Fibroblast of skin of back (primary cell): ENCODE measurements at places on chromosomes 5 and 9.

DNA sequence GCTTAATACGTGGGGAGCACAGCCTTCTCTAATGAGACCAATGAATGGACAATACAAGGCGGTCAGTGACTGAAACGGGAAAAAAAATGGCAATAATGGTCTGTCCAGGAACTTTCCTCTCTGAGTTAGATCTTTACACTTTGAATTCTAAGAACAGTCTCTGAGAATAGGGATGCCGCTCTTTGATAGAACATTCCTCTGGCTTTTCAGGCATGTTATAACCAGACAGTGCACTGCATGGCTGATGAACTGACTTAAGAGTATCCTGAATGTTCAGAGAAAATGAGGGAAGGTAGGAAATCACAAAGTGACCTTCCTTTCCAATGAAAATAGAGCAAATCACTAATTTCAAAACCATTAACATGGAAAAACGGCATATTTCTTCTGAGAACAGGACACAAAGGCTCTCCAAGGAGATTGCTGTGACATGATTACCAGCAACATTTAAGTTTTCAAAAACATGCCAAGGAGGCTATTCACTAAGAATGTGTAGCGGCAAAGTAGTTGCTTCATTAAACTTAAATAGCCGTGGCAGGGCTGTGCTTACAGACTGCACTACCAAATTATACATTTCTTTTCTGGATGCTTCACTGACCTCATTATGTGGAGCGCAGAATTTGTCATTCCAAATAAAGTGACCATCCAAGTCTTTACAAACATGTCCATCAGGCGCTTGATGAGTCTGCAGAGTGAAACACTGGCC is 105.9 kb downstream of the MARCHF3 start:
- no peak for DNase-seq

DNA sequence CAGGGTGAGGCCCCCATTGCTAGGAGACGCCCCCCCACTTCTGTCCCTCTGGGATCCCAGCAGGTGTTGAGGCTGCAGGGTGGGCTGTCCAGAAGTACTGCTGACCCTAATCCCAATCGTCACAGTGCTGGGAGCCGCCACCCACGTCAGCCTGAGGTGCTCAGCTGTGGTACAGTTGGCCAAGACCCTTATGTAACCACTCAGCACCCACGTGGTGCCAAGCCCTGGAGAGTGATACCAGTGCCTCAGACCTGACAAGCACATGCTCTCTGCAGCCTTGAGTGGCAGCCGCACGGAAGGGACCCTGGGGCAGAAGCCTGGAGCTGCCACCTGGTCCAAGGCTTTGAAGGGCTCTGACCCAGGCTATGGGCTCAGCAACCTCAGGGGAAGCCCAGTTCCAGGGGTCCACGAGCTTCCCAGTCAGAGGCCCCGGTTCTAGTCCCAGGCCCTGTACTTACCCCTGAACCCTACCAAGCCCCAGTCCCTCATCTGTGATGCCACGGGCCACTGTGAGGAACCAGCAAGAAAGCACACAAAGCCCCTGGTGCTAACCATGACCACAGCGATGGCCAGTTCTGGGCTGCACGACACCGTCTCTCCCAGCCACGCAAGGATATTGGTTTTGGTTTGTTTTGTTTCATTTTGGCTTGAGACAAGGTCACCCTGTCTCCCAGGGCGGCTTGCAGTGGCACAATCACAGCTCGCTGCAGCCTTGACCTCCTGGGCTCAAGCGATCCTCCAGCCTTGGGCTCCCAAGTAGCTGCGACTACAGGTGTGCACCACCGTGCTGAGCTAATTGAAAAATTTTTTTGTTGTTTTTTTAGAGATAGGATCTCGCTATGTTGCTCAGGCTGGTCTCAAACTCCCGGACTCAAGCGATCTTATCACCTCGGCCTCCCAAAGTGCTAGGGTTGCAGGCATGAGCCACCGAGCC is 50.7 kb downstream of the DBH start:
- no peak for DNase-seq

DNA sequence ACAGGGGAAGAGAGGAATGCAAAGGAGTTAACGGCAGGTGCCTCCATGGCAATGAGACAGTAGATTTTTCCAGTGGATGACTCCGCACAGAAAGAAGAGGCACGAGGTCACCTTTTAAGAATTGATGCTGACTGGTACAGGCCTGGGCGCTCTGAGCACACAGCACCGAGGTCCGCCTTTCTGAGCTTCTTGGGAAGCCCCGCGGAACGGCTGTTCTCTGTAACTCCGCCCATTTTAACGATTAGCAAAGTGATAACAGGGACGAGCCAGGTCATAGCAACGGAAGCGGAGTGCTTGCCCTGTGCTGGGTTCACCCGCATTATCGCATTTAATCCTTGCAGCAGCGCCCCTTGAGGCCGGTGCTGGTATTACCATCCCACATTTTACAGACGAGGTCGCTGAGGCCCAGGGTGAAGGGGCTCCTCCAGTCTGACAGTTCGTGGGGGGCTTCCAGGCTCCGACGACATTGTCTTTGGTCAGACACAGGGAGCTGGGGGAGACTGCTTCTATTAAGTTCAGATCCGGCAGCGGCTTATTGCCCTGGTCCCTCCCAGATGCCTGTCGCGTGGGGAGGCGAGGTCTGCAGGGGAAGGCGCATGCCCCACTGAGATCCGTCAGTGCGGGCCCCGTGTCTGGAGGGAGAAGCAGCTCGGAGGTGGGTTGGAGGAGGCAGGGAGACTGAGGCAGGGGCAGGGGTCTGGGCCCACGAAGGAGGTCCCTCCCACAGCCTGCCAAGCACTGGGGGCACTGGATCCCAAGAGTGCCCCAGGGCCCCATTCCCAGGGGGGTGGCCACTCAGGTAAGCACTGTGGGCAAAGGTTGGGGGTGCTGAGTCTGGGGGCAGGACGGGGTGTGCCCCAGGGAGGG is 22.3 kb upstream of the HMCN2 start:
- DNase-seq = peak; percentile 41

DNA sequence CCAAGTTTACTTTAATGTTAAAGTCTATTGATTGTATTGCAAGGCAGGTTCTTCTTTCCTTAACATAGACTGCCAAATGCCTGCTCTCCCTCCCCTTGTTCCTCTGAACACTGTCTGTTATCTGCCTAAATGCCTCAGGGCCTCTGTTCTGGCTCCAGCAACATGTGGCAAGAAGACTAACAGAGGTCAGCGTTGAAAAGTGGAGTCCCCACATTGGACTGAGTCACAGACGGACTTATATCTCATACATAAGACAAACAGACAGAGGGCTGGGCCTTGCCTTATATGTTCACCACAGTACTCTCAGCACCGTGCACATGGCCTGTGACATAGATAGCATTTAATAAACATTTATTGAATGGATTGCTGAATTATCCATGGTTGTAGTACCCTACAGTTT is 91.4 kb downstream of the TSSK1B start:
- DNase-seq = no peak

GRCh38 chr9:69895185-69895584 is 74.6 kb downstream of the CFAP95 start:
- no peak for DNase-seq

DNA sequence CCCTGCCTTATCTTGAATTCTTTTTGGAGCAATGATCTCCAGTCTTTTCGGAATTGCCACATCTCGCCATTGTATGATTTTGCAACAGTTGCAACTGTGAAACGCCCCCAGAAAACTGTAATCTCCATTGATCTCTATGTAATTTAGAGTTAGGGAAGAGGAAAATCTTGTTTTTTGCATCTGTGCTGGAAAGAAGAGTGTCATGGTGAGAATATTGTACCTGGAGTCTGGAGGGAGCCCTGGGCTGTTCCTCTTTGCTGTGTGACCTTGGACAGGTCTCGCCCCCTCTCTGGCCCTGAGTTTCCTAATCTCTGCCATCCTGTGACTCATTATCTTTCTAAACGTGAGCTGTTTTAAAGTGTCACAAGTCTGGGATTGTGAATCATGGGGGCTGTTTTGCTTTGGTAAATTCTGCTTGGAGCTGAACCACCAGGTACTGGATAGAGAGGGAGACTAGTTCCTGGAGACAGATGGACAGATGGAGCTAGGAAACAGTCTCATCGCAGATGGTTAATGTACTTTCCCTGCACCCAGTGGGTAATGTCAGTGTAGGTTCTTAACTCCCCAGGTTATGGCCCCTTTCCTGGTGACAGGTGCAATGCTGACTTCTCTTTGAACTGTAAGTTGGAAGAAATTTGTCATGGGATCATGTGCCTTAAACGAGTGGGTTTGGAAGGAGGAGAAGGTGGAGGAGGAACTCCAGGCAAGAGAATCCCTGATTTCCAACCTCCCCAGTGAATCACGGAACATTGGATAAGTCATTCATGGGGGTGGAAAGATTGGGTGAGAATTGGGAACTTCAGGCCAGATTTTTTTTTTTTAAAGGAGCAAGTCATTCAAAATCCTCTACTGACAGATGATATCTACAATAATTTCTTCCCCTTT is 19.6 kb downstream of the PPARGC1B start:
- DNase-seq = no peak

GRCh38 chr5:61366497-61367240 is 34.6 kb downstream of the ZSWIM6 start:
- no peak for DNase-seq

DNA sequence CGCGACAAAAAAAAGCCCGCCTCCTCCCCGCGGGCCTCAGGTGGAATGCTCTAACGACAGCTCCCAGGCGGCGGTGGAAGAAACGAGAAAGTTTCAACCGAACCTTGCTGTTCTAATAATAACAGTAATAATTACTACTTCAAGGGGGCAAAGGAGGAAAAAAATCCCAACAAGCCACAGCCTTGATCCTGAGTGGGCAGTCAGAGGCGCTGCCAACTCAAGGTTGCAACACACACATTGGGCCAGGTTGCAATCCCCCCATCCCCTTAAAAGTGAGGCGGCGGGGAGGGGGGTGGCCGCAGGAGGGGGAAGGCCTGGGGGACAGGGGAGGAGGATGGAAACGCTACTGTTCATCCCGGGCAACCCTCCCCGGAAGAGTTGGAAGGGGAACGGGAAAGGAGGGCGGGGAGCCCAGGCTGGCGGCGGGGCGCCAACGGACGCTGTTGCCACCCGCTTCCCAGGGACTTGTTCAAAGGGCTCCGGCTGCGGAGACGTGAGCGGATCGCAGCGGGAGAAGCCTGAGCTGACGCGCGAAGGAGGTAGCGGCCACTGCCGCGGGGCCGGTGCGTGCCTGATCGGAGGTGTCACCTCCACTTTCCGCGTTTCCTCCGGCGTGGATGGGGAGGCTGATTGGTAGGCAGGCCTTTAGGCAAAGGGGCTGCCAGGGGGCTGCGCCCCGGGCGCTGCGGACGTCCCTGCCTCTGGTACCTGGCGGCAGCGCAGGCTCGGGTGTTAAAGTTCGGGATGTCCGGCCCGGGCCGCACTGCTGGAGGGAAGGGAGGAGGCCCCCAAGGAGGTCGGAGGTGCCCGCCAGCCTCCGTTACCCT is 647 bp downstream of the SMARCA2 start:
- DNase-seq = peak; percentile 41

- no peak for DNase-seq
Observed at GRCh38 chr5:174897281-174897950, 173.0 kb downstream of the MSX2 start.

GRCh38 chr5:145689235-145689634 is 145.9 kb downstream of the PRELID2 start:
- no peak for DNase-seq

DNA sequence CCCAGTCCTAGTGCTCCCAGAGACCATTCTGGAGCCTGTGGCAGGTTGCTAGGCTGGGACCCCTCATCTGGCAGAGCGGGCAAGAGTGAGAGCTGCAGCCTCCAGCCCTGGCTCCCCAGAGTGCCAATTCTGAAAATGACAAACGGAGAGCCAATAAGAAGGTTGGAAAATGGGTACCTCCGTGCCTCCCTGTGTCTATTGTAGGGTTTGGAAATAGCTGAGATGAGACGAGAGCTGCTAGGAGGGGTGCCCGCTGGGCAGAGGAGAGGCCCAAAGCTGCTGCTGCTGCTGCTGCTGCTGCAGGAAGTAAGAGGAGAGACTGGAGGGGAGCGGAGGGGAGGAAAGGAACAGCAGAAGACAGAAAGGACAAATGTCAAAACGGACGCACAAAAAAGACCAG is 36.0 kb upstream of the FUBP3 start:
- no peak for DNase-seq

GRCh38 chr5:28014779-28015178 is 976.4 kb upstream of the CDH9 start:
- DNase-seq = no peak

DNA sequence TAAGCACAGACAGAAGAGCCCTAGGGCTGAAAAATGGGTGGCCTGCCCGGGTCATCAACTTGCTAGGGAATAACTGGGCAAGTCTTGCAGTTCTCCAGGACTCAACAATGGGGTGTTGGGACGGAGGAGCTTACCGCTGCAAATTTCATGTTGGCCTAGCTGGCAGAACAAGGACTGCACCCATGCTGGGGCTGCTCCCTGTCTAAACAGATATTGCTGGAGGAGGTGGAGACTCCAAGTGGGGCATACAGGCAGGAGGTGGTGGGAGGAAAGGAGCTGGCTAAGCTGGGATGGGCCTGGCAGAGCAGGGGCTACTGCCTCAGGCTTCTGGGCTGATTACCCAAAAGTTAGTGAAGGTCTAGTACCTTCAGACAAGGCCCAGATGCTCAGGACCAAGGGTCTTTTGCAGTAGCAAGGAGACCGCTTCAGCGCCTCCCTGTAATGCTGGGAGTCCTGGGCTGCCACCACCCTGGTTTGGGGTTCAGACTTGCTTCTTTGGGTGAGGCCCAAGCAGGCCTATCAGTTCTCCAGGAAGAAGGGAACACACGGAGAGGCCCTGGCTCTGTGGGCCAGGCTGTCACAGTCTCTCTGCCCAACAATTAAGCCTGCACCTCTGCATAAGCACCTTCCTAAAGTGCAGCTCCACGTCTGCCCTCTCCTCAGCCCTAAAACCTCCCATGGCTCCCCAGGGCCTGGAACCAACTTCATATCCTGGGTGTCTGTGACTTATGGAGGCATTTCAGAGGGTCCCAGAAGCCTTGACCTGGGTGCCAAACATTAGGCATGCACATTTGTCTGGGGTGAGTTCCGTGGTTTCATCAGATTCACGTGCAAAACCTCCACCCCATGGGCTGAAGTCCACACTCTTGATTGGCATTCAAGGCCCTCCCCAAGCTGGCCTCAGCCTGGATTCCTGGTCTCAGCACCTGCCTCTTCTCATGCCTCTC is 24.2 kb upstream of the KIF12 start:
- no peak for DNase-seq

DNA sequence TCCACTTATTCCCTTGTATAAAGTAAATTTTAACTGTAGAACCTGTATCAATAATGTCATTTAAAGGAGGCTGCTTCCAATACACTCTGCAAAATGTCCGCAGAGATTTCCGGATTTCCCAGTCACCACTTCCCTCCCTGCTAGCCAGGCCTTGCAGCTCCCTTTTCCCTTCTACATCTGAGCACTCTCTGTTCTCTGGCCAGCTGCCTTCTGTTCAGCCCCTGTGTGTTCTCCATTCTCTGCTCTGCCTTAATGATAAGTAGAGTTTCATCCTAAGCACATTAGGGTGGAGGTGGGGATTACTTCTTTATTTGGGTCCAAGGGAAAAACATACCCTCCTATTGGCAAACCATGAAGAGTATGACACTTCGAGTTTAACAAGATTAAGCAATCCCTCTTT is 719.6 kb upstream of the WWC1 start:
- DNase-seq = no peak

GRCh38 chr9:134925011-134925511 is 7.3 kb upstream of the FCN1 start:
- DNase-seq = no peak

GRCh38 chr5:6026766-6027406 is 351.5 kb downstream of the MED10 start:
- peak; percentile 3 for DNase-seq
